Activated CD4-positive, alpha-beta T cell treated with anti-CD3 and anti-CD28 coated beads for 24 hours (primary cell): ENCODE measurements at places on chromosomes 1 and 21.

GRCh38 chr1:162040001-162040400, 16.3 kb upstream of the OLFML2B start:
- no peak for DNase-seq

DNA sequence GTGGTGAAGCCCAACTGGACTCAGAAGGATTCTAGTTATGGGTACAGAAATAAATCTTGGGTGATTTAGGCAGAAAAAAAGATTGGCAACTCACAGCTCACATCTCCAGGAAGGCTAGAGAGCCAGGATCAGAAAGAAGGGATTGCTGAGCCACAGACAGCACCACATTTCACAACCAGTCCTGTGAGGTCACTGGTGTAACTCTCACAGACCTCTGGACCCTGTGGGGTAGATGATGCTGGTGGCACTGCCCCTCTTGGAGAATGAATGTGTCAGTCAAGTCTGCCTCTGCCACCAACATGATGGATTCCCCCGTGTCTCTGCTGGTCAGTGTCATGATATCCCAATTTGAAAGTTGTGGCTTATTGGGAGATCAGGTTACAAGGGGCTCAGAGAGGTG, 70.9 kb upstream of the HMCN1 start:
- DNase-seq: no peak

DNA sequence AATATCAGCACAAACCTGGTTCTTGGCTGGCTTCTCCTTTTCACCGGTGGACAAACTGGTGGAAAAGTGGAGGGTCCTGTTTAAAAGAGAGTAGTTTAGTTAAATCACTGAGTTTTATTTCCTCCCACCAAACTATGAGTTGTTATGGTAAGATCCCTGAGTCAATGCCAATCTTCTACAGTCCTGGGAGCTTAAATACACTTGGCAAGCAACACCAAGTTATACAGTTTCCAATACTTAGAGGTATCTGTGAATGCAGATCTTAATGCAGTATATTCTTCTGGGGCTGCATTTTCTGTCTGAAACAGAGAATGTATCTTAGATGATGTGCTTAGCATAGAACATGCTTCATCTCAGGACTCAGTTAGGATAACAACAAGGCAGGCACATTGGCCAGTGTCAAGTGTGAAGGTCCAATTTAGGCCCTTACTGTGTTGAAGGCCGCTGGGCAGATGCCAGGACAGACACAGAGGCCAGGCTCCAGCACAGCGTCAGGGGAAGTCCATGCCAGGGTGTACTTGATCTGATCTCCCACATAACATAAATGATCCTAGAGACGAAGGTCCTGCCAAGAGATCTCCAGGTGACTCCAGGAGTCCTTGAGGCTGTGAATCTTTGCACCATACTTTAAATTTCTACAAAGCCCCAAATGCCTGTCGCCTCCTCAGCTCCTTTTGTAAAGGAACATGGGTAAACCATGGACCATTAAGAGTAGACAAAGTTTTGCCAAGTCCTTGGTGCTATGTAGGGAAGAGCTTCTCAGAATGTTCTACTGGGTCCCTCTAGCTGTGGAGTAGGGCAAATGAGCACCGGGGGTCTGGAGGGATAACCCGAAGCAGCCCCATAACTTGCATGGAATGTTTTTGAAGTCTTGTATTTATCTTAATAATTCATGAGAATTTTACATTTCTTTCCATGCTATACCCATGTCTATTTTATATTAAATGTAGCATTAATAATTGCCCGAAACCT, 76.8 kb downstream of the KCNJ15 start:
- no peak for DNase-seq

GRCh38 chr1:168159251-168159650, 19.5 kb upstream of the TIPRL start:
- DNase-seq: no peak

DNA sequence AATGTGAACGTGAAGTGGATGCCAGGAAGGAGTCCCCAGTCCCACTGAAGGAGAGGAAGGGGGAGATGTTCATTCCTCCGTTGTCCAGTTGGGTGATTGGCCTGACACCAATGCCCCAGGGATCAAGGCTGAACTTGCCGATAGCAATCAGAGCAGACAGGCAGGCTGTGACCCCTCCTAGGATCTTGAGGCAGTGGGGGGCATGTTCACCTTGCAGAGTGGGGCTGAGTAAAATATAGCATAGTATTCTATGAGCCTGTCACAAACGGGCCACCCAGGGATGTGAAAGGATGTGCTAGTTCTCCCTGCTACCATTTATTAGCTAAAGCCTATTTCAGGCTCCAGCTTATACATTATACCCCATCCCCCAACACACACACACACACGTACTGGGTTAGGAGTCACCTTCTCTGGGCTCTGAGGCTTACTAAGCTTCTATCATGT, 80.7 kb upstream of the CD34 start:
- DNase-seq: no peak

GRCh38 chr1:114219172-114219868, 65.7 kb upstream of the SYT6 start:
- DNase-seq: no peak

GRCh38 chr1:1596493-1597274, 3.3 kb downstream of the FNDC10 start:
- DNase-seq: no peak

GRCh38 chr1:168230709-168231108, 4.9 kb downstream of the SFT2D2 start:
- no peak for DNase-seq

- DNase-seq: no peak
Measured at GRCh38 chr1:172955161-172955815, 95.5 kb downstream of the TNFSF18 start.

DNA sequence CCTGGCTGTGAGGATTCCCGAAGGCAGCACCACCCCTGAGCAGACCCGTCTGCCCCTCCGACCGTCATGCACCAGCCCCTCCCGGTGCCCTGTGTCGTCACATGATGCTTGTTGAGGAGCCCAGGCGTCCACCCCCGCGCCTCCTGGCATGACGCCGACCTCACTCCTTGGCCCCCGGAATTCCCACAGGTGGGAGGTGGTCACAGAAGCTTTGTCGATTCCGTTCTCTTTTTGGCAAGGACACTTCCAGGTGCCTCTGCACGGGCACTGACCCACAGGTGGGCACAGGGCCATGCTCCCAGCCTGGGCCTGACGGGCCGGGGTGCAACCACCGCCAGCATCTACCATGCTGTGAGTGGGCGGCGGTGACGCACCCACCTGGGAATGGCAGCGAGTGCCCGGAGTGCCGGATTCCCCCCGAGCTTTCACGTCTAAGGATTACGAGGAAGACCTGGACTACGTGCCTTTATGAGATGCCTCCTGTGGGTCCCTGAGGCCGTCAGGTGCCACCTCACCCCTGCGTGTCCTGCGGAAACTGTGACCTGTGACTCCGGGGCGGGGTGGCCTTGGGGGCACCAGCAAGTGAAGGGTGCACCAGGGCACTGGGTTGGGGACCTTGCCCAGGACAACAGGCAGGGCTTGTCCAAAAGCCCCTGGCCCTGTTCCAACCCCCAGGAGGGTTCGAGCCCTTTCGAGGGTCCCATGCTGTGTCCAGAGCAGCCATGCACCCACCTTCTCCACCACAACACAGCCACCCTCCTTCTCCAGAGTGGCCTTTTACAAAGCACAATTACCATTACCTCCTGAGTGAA, 31.4 kb upstream of the COL6A1 start:
- DNase-seq: no peak

GRCh38 chr1:208329300-208329699, 85.1 kb upstream of the PLXNA2 start:
- DNase-seq: no peak

DNA sequence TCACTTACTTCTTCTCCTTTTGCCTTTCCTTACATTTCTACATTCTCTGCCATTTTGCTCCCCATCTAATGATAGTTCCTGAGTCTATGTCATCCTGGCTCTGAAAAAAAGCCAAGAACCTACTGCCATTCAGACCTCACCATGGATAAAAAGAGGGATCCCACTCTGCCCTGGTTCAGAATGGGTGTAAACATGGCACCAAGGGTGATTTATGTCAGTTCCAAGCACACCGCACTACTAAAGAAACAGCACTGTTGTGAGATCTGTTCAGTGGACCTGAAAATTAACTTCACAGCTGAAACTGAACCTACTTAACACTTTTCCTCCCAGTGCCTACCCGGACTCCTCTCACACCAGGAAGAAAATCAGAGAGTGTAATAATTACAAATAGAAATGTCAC, 72.3 kb upstream of the NTPCR start:
- no peak for DNase-seq

- DNase-seq: peak; percentile 7
Measured at GRCh38 chr1:76330991-76331603, 256.6 kb downstream of the ST6GALNAC3 start.

- no peak for DNase-seq
Measured at GRCh38 chr1:161080441-161081405, 8.6 kb downstream of the NECTIN4 start.

- no peak for DNase-seq
Measured at GRCh38 chr1:180137776-180138175, 16.9 kb upstream of the QSOX1 start.

DNA sequence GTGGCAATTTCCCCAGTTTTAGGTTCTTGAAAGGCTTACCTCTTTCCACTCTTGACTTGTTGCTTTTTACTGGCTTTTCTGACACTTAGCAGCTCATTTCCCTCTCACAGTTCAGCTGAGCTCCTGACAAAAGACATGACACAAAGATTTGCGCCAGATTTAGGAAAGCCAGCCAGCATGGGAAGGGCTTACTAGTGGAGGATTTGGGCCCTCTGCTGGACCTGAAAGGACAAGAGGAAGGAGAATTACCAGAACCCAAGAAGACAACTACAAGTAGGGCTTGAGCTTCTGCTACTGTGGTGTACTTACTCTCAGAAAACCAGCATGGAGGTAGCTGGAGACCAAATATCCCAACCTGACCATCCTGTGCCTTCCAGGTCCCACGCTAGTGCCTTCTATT, 784.5 kb downstream of the BRINP3 start:
- DNase-seq: no peak

DNA sequence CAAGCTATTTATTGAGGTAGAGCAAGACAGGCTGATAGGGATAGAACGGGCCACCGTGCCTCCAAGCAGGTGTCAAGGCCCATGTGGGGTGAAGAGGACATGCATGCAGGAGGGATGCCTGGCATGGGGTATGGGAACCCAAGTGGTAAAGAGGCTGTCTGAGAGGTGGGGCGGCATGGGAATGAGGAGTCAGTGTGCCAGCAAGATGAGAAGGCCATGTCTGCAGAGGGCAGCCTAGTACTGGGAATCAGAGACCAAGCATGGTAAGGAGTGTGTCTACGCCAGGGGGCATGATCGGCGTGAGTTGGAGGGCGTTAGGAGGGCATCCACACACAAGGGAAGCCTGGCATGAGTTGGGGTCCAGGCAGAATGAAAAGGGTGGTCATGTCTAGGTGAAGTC, 303.7 kb upstream of the PLD5 start:
- no peak for DNase-seq

DNA sequence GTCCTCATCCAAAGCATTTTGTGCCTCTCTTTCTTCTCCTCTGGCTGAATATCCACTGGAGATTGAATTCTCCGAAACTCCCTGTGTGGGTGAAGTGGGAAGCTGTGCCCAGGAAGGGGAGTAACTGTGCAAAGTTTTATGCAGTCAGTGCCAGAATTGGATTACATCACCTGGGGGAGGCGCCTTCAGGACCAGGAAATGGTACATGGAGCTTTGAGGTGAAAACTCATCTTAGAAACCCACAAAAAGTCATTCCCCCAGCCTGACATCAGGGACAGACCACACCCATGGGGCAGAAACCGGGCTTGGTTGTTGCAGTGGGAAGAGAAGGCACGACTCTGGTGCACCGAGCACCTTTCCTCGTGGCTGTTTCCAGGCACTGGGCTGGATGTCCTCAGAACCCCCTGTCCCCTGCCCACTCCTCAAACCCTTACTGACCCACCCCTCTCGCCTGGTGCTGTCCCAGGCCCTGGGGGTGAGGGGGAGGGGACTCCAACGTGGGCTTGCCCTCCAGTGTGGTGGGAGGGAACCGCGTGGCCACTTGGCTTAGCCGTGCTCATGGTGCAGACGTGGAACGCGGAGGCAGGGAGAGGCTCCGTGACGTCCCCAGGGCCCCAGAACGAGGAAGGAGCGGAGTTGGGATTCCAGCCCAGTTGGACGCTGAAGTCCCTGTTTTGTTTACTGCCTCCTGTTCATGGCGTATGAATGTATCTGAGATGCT, 15.7 kb downstream of the TFF3 start:
- DNase-seq: no peak

GRCh38 chr1:192474080-192474683, 101.4 kb upstream of the RGS1 start:
- DNase-seq: no peak

DNA sequence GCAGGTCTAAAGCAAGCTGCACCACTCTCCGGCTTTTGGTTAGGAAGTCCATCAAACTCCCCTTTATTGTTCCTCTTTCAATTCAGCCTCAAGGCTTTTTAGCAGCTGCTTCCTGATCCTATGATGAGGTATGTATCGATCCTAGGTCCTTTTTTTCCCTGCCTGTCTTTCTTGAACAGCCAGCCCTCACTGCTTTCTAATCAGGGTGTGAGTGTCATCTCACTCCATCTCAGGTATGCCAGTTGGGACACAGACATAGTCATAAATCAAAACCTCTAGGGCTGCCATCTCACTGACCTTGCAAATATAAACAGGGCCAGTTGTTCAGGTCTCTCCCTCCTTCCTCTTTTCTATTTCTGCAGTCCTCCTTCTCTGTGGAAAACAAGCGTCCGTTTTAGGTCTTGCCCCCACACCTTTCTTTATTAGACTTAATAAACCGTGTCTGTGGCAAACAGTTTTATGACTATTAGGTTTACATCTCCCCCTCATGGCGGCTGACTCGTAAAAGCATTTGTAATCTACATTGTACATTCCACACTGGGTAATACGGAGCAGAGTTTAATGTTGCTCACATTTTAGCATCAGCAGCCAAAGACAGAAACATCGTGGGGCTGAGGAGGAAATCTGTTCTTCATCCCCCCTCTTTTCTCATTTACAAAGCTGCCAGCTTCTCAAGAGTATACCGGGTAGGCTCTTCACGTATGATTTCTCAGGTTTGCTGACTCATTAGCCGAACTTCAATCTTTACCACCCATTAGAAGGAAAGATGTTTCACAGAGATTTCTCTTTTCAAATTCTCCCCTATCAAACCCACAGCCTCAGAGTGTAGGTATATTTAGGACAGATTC, 11.6 kb downstream of the STYXL2 start:
- DNase-seq: no peak

GRCh38 chr1:96973605-96974004, 252.0 kb downstream of the PTBP2 start:
- no peak for DNase-seq

- DNase-seq: no peak
Measured at GRCh38 chr21:39660191-39660980, 47.6 kb downstream of the B3GALT5 start.

DNA sequence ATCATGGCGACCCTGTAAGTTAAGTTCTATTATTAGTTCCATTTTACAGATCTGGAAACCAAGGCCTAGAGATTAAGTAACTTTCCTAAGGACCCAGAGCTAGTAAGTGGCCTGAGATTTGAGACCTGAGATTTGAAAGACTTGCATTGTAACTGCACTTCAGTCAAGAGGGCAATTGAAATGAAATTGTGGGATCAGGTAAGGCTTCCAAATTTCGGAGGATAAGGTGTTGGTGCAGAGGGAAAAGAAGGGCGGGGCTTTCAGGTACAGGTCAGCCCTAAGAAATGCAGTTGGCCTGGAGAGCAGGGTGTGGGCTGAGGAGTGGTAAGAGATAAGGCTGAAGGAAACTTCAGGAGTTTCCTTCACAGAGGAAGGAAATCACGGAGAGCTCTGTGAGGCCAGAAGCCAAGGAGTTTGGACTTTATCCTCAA, 51.1 kb downstream of the SLC16A1 start:
- DNase-seq: no peak

GRCh38 chr1:172429331-172430127, 9.0 kb downstream of the C1orf105 start:
- peak; percentile 10 for DNase-seq

- no peak for DNase-seq
Measured at GRCh38 chr1:170530972-170531757, 801 bp upstream of the GORAB start.
